NCI-H1105 (cell line): ENCODE measurements at places on chromosomes 13 and 19.

DNA sequence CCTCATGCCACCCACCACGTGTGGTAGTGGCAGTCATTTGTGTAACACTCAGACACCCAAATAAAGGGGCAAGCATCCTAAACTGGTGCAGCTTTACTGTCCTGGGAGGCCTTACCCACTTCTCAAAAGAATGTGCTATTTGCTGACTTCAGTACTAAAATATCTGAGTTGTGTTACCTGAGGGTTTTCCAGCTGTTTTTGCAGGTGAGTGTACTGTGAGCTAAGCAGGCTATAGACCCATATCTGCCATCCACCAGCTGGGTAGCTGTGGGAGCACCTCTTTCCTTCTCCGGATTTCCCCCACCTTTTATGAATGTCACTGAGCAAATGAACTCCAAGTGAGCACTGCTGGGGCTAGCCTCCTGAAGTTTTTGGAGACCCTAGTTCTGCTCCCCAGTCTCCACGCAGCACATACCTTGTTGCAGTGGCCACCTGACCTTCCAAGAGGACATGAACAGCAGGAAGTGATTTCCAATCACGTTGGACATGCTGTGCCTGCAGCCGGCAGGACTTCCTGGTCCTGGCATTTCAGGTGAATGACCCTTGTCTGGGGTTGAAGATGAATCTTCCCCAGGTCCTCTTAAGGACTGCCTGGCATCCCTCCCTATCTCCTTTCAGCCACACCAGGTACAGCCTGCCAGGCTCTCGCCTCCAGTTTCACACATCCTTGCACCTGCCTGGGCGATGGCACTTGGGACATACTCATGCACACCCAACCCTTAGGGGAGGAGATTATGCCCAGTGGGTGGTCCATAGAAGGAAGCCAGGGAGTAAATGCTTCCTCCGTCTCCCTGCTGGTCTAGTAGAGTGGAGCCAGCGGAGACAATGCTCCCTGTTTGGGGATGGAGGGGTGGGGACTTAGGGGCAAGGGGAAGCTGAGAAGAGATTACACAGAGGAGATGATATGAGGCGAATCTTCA is 109.5 kb upstream of the SPATA13 start:
- no peak for DNase-seq

- no peak for DNase-seq
These were observed 431.7 kb downstream of the SLITRK1 start for GRCh38 chr13:83450591-83450990.

DNA sequence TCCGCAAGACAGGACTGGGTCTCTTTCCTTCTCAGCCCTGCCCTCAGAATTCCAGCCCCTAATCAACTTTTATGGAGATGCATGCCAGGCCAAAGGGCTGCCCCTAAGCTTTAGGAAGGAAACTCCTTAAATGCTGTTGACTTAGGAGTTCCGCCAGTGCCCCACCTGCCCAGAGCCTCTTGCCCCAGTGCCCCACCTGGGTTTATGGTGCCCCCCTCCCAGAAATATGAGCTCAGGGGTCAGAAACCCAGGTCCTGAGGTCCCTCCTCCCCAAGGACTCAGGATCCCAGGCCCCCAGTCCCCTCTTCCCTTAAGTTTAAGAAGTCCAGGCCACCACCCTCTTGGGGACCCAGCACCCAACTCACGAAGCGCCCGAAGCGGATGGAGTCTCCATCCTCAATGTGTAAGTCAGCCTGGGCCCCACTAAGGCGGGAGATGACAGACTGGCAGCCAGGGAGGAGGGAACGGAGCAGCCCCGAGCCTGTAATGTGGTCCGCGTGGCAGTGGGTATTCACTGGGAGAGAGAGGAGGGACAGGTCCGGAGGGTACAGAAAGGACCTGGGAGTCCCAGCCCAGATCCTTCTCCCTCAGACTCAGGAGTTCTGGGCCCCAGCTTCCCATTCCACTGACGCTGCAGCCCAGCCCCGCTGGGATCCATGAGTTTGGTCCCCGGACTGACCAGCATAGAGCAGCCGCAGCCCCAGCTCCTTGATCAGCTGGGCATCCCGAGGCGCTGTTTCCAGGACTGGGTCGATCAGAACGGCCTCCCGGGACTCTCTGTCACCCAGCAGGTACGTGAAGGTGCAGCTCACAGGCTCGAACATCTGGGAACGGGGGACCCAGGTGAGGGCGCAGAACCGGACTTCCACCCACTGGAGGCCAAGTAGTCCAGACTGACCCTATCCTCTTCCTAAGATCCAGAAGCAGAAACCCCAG is 897 bp downstream of the ETHE1 start:
- no peak for DNase-seq

- no peak for DNase-seq
These were observed 654.9 kb downstream of the FGF9 start for GRCh38 chr13:22325761-22326160.

DNA sequence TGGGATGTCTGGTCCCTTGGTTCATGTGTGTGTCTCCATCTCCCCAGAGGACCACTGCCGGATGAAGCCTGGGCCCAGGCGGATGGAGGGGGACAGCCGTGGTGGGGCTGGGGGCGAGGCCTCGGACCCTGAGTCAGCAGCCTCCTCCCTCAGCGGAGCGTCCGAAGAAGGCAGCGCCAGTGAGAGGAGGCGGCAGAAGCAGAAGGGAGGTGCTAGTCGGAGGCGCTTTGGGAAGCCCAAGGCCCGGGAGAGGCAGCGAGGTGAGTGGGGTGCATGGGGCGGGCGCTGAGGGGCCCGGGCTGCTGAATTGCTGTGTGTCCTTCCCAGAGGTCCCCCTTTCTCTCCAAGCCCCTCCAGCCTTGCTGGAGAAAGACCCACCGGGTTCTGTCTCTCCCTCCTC is 3.2 kb downstream of the CCDC106 start:
- DNase-seq, result no peak

GRCh38 chr19:15897738-15898276 is at the start of gene CYP4F2:
Gene CYP4F2, minus strand, starts transcription at chr19:15898074. Its CDS starts 463 bp downstream, at chr19:15897611.
- no peak for DNase-seq

GRCh38 chr19:54335979-54336892 is 2.7 kb downstream of the LILRA4 start:
- DNase-seq, result no peak

- no peak for DNase-seq
These were observed 46.0 kb downstream of the PDCD5 start for GRCh38 chr19:32626969-32627368.

- DNase-seq, result no peak
These were observed 34.0 kb upstream of the ZNF573 start for GRCh38 chr19:37813340-37813739.

GRCh38 chr19:42303101-42303464 is 659 bp upstream of the PAFAH1B3 start:
- DNase-seq, result no peak

- no peak for DNase-seq
These were observed 136.8 kb downstream of the MIPEP start for GRCh38 chr13:23752111-23753001.

DNA sequence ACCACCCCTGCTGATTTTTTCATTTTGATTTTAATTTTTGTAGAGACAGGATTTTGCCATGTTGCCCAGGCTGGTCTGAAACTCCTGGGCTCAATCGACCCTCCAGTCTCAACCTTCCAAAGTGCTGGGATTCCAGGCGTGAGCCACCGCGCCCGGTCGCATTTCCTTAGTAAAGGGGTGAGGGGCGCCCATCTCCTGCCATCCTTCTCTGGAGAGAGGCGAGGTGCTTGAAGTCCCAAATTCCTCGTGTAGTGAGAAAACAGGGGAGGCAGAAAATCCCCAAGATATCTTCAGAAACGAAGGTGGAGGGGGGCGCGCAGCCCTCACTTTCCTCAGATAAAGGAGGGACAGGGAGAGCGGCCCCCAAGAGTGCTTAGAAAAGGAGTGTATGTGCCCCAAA is 21.0 kb upstream of the GATAD2A start:
- DNase-seq, result no peak

DNA sequence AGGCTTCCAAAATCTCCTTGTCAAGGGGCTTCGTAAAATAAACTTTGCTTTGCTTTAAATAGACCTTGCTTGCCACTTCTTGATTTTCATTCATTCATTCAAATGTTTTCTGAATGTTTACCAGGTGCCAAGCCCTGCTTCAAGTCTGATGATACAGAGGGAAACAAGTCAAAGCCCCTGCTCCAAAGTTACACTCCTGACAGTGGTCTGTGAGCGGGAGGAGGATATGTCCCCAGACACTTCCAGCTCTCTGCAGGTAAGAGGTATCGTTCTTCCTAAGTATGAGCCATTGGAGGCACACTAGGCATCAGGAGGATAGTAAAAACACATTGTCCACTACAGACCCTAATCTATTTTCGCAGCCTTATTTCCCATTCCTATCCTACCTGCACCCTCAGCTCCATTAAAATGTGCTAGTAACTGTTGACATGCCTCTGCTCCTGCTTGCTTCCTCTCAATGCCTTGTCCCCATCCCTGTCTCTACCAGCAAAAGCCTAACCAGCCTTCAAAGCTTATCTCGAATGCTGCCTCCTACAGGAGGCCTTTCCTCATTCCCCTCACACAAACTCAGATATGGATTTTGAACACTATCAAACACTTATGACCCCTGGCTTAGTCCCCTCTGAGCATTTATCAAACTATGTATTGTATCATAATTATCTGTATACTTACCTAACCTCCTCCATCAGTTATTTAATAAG is 6.2 kb upstream of the WBP4 start:
- no peak for DNase-seq

- no peak for DNase-seq
These were observed 15.8 kb downstream of the GPR180 start for GRCh38 chr13:94617389-94618000.
